HS-5 (cell line): ENCODE measurements at places on chromosomes 7 and 10.

DNA sequence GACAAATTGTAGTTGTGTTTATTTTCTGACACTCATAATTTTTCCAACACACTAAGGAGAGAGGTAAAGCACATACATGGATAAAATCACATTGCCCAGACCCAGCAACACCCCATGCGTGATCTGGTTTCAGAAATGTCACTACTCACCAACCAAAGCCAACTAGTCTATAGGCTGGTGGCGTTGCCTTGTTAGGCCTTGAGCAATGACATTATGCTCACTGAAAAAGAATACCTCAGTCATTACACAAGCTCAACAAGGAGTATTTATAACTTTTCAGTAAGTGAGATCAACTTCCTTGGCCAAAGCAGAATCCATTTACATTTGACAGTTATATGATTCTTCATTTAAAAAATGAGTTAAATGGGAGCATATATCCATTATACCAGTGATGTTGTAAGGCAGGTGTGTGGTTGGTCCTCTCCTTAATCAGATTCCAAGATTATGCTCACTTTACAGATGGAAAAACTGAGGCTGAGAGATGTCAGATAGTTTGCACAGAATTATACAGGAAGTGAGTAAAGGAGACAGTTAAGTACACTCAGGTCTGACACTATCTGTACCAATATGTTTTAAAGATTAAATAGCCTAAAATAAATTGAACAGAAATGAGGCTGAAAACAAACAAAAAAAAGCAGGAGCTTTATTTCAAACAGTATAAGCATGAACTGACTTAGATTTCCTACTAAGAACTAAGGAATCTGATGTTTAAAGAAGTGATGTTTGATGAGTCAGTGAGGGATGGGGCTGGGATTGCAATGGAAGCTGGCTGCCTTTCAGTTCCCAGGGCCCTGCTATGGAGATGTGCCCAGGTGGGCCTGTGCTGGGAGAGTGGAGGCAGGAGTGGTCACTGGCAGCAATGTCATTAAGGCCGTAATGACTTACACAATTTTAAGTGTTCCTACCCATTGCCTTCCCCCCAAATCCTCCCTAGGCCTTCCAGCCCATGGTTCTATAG lies 118.3 kb downstream of the RAPGEF5 start:
- DNase-seq, result peak; percentile 49

DNA sequence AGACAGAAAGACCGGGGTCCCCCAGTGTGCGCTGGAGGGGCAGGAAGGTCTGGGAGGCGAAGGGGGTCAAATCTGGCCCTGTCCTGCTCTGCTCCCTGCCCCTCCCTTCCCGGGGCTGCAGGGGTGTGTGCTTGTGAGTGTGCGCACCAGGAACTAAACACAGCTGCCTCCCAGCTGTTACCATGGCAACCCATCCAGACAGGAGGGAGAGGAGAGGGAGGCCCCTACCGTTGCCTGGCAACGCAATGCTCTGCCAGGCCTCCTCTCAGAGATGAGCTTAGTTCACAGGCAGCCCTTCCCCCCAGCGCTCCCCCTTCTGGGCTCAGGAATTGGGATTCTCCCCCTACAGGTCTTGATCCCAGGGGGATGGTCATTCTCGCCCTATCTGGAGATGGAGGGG lies 6.1 kb downstream of the NYAP1 start:
- DNase-seq, result no peak

DNA sequence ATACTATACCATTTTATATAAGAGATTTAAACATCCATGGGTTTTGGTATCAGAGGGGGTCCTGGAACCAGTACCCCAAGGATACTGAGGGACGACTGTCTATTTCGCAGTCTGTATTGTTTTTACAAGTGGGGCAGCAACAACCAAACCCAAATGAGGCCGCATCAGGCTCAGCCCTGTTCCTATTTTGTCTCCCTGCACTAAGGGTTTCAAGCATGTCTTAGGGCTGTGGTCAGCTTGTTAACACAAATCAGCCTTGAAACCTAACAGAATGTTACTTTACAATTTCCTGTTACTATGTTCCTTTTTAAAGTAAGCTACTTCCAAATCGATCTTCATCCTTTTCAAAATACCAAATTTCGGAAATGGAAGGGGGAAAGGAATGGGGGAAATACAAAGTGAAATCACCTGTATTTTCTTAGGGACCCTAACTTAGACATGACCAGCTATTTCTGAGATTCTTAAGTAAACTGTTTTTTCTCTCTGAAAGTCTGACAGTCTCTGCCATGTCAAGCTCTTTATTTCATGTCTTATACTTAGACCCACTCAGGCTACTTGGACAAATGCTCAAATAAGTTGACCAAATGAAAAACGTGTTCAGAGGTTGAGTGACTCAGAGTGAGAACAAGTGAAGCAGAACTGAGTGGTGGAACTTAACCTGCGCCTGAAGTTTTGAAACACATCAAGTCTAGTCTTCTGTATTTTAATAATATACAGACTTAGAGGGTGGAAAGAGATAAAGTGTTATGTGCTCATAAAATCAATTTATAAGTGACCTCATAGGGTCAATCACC lies 75.8 kb downstream of the C1GALT1 start:
- DNase-seq, result no peak

DNA sequence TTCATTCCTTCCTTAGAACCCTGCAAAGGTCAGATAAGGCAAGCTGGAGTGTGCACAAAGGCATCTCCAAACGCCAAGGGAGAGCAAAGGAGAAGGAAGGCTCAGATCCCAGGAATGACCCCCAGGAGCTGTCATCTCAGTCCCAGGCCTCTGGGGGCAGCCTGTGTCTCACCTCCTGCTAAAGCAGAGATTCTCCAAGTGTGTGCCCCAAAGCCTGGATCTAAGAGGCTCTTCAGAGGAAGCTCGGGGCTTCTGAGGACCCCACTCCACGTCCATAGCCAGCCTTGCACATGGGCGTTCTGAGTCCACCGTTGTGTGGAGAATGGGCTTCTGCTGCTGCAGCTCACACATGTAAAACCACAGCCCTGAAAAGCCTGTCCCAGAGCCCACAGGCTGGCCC lies 5.1 kb upstream of the GRID1 start:
- no peak for DNase-seq

GRCh38 chr7:93051660-93052059 lies 66.1 kb downstream of the SAMD9 start:
- no peak for DNase-seq

- DNase-seq, result peak; percentile 20
These were observed 71.6 kb downstream of the THSD7A start for GRCh38 chr7:11760372-11760771.

- DNase-seq, result no peak
These were observed 39.0 kb downstream of the TMEM120A start for GRCh38 chr7:75955331-75955955.

- DNase-seq, result no peak
These were observed 25.5 kb downstream of the LDB3 start for GRCh38 chr10:86693721-86694369.

DNA sequence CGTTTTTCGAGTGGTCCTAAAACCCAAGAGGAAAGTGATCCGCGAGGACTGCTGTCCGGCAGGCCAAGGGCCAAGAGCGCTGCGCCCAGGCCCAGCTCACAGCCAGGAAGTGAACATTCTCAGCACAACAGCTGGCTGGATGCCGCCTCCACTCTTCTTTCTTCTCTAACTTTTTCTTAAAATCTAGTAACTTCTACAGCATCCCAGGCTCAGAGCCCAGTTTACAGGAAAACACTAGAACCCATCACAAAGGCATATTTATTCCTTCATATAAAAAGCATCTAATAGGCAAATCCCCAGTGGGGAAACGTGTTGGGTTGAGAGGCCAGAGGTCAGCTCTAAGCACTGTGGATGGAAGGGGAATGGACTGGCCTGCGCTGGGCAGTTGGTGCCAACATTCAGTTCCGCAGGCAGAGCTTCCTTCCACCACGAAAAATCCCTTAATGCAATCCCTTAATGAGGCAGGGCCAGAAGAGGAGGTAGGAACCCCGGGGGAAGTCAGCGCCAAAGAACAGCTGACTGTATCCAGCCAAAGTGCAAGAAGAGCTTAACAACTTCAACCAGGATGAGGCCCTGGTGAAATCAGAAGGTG lies 74.8 kb downstream of the ZRANB1 start:
- DNase-seq, result no peak

- DNase-seq, result no peak
These were observed 39.1 kb upstream of the OPALIN start for GRCh38 chr10:96397902-96398301.

- no peak for DNase-seq
These were observed 145.7 kb upstream of the RHEB start for GRCh38 chr7:151665368-151665767.

GRCh38 chr10:108791794-108792474 lies 1131.4 kb downstream of the XPNPEP1 start:
- no peak for DNase-seq

- no peak for DNase-seq
These were observed at the start of gene SLC4A2 for GRCh38 chr7:151059367-151060112. TSS of gene SLC4A2 (plus strand) at chr7:151059589. CDS start at chr7:151061988, 2,399 bp downstream.

DNA sequence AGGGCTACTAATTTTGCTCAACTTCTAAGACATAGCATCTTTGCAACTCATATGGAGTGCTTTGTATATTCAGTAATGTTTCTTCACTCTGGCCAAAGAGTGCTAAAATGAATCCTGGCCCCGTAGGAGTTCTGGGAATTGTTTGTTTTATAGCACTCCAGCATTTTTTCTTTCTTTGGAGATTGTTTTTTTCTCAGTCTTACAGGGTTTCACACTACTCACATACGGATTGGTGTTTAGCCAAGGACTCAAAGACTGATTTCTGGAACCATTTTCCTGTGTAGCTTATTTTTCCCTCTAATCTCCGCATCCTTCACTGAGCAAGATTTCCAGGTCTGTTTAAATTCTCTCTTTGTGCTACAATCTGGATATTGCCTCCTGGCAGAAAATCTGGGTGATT lies 6.4 kb downstream of the TAS2R41 start:
- DNase-seq, result no peak

GRCh38 chr7:105268511-105269392 lies 120.0 kb downstream of the SRPK2 start:
- peak; percentile 28 for DNase-seq

DNA sequence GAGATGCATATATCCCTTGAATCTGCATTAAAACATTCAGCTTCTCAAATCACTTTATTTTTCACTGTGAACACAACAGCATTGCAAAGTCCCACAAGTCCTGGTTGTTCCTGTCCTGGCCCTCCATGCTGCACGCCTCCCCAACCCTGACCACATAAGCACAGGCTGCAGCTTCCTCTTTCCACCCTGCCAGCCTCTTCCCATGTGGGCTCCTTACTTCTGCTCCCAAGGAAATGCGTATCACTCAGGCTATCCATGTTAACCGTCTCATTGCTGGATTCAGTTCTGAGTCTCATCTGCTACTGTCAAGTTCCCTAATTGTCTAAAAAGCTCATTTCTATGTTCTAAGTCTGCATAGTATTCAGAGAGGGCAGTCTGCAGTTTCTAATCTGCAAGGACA lies 89.7 kb upstream of the ZPBP start:
- no peak for DNase-seq

DNA sequence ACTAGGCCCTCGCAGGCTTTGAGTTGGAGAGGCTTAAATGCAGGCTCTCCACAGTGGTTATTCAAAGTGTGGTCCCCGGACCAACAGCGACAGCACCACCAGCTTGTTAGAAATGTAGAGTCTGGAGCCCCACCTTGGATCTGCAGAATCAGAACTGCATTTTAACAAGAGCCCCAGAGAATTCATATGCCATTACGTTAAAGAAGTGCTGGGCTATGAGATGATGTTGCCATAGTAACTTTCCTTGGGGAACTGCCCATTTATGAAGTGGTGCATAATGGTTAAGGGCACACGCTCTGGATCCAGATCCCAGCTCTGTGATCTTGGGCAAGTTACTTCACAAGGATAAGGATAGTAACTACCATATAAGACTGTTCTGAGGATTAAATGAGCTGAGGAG lies 48.9 kb downstream of the ZCCHC24 start:
- no peak for DNase-seq

DNA sequence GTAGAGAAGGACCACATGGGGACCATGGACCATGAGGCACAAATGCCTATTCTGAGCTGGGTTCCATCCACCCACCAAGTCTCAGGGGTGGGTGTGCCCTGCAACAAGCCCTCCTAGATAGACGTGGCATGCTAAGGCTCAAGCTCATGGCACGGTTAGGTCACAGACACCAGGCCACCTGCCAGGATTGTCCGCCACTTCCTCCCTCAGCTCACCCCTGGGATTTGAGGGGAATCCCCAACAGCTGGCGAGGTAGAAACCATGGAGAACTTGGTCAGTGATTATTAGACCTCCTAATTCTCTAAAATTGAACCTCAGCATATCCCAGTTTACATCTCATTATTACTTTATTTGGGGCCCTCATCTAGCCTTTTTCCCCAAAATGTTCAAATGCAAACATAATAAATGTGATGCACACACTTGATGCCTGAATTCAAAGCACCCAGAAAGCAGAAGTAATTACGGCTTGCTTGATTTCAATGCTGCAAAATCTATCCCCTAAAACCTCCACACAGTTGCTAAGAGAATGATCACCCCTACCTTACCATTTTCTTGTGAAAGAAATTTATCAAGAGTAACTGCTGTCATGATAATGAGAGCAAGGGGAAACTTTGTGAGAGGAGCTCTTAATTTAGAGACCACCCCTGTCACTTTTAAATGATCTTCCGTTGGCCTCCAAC lies 366.6 kb upstream of the PFKP start:
- DNase-seq, result no peak

DNA sequence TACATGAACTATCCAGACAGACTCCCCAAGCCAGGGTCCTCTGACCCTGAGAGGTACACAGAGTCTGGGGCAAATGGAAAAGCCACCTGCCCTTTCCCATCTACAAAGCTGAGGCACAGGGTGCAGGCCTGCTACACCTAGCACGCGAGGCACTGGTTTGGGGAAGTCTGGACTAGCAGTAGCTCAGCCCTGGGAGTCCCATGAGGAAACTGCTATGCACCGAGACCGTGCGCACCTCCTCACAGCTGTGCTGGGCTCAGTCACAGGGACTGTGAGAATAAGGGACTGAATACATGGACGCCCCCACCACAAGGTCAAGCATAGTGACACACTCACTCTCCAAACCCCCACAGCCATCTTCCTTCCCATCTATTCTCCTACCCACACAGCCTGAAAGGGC lies 8.2 kb downstream of the MAT1A start:
- no peak for DNase-seq

DNA sequence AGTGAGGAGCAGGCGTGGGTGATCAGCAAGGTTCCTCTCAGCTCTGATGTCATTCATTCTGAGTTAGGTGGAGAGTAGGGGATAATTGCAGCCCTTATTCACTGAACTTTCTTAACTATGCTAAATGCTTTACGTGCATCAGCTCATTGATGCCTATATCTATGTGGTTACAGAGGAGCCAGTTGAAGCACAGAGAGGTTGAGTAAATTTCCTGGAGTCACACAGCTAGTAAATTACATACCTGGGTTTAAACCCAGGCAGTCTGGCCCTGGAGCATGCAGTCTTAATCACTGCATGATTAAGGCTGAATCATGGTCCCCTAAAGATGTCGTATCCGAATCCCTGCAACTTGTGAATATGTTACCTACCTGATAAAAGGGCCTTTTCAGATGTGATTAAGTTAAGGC lies 99.6 kb downstream of the GRK5 start:
- DNase-seq, result no peak

GRCh38 chr7:404812-405488 lies 114.7 kb downstream of the PDGFA start:
- DNase-seq, result no peak

- DNase-seq, result no peak
These were observed 207.0 kb downstream of the DNAJB6 start for GRCh38 chr7:157543791-157544190.

- DNase-seq, result no peak
These were observed 288.6 kb downstream of the NEBL start for GRCh38 chr10:20608503-20608902.

- no peak for DNase-seq
These were observed 7.3 kb upstream of the KLHDC10 start for GRCh38 chr7:130063036-130063435.

GRCh38 chr7:155020996-155021395 lies 18.1 kb upstream of the PAXIP1 start:
- no peak for DNase-seq

GRCh38 chr10:21314906-21315644 lies 210.4 kb downstream of the SKIDA1 start:
- no peak for DNase-seq
